Inflammatory macrophage treated with lipopolysaccharide for 1 hour (primary cell): ENCODE measurements at places on chromosomes 1 and 21.

DNA sequence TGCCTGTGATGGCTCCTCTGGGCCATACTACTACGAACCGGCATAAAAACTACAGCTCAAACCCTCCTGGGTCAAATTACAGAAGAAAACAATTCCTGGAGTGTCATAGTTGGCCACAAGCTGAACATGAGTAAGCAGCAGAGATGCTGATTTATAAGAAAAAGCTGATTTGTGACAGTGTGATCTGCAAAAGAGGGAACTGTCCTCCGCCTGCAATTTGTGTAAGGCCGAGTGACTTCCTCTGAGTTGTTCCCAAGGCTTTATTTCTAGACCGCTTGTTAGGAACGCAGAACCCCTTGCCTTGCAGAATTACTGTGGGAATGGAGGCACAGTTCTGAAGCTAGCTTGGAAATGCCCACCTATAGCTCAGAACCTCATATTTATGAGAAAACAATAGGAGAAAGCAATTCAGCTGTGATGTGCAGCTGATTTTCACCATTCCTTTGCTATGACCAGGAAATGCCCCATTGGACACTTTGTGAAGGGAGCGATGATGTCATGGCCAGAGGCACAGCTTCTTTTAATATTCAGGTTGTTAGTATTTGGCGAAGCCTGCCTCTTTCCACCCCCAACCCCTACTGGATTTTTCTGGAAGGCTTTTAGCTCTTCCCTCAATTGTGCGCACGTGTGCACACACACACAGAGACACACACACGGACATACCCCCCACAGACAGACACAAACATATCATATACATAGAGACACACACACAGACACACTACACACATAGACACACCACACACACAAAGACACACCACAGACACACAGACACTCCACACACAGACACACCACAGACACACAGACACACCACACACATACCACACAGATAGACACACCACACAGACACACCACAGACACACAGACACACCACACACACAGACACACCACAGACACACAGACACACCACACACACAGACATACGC is 47.6 kb downstream of the IER5 start:
- peak; percentile 93 for DNase-seq

DNA sequence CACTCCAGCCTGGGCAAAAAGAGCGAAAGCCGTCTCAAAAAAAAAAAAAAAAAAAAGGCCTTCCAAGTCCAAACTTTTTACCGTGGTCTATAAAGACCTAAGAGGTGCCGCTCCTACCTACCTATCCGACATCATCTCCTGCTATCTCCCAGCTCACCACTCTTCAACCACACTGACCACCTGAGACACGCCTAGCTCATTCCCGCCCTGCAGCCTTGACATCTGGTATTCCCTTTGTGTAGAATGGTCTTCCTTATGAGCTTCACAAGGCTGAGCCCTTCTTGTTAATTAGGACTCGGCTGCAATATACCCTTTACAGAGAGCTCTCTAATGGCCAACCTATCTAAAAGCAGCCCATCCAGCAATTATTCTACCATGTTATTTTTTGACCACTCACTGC is 680 bp downstream of the MAGOH start:
- DNase-seq, result no peak

GRCh38 chr1:230069796-230070195 is 2.8 kb downstream of the GALNT2 start:
- DNase-seq, result no peak

- DNase-seq, result no peak
These were observed 79.7 kb upstream of the MAP10 start for GRCh38 chr1:232725305-232726047.

DNA sequence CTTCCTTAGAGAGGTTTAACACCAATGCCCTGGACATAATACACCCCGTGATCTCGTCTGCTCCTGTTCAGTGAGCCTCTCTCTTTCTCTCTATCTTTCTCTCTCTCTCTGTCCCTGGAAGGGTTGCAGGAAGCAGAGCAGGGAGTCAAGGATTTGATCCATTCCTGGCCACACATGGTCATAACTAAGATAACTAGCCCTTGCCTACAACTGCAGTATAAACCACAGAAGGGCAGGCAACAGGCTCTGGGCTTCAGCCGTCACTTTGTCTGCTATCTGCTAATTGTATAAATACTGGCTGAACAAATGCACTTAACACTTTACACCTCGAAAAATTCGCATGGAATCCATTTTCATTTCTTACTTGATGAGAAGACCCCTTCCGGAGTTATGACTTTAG is 357.5 kb upstream of the RUNX1 start:
- no peak for DNase-seq

- DNase-seq, result no peak
These were observed 57.9 kb upstream of the RUNX3 start for GRCh38 chr1:24987875-24988557.

- no peak for DNase-seq
These were observed 117.2 kb downstream of the FASLG start for GRCh38 chr1:172776071-172776470.

DNA sequence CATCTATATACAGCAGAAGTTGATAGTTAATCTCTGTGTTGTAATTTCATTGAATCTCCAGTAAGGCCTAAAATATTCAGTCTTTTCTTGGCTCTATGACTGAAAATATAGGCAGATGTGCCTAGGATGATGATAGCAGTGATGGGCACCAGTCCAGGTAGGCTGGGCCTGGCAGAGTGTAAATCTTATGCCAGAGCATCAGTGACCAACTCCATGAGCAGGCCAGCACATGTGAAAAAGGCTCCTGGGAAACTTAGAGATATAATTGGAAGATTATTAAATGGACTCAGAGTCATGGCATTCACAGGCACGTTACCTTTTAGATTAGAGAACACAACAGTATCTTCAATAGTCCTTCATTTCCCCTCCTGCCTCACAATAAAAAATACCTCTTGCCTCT is 20.7 kb upstream of the CYYR1 start:
- DNase-seq, result no peak

DNA sequence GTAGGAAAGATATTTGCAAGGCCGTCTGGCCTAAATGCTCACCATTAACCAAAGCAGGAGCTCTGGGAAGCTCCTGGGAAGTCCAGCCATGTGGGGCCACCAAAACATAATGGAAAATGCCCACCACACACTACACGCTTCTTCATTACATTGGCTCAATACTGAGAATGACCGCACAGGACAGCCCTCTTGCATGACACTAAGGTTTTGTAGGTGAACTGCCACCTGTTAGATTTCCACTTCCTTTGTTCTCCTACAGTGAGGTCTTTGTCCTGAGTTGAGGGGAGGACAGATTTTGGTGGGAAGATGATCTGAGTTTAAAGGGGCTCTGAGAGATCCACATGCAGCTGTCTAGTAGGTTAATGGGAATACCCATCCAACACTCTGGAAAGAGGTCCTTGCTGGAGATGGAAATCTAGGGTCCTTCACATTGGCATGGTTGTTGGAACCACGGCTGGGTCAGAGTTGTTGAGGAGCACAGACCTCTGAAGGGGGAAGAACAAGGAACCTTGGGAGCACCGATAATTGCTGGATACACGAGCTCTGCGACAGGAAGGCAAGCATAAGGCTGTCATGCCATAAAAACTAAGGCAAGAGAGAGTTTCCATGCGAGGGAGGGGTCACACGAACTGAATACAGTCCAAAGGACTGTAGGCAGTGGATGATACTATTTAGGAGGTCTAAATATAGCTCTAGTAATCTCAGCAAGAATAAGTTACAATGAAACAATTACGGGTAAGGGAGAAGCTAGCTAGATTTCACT is 105.5 kb upstream of the IRF2BP2 start:
- no peak for DNase-seq

GRCh38 chr1:200659269-200659668 is 10.4 kb downstream of the DDX59 start:
- no peak for DNase-seq

DNA sequence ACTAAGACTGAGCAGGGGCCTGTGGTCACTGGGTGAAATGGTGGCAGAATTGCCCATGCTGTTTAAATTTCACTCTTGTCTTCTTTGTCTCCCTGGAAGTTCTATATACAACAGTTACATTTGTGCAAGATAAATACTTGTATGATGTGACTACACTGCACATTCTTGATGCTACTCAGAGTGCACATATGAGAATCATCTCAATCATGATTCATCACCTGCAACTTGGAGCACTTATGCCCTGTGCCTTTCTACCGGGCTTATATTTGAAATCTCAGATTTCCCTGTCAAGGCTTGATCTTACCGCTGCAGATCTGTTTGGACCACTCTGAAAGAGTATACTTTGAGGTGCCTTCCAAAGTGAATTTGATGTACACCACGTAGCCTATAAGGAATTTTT is 10.6 kb downstream of the PGM1 start:
- DNase-seq, result no peak

DNA sequence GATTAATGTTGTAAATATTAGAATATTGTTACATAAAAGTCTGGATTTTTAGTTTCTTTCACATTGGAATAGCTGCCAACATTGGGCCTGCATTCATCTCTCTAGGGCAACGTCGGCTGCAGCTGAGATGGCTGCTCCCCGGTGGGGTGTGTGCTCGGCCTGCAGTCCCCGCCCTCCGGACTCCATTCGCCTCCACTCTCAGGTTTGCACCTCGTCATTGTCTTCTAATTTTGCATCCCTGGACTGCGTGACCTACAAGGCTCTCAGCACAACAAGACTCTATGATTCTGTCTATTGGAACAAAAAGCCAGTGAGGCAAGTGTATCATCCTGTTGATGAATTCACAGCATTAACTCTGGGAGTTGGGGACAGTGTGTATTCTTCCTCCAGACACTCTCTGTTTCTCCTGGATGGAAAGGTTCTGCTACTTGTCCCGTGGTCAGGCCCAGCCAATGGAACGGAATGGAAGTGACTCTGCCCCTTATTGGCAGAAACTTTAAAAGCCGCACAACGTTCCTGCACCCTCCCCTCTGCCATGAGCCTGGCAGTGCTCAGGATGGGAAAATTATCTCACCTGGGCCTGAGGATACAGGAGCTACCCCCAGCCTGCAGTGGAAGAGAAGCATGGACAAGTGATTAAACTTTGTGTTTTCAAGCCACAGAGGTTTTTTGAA is 105.0 kb upstream of the SAMD11 start:
- no peak for DNase-seq

- peak; percentile 36 for DNase-seq
These were observed 3.5 kb upstream of the LRRC38 start for GRCh38 chr1:13517193-13517812.

DNA sequence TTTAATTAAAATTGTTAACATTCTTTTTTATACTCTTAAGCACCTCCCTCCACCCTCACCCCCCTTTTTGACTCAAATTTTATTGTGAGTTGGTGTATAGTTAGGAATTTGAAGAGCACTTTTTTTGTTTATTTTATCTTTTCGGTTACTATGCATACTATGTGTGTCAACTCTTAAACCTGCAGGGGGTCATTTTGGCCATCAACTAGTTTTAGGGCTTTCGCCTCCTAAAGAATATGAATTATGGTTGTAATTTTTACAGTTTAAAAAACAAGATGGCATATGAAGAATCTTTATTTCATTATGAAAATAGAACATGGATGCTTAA is 9.7 kb downstream of the BACH1 start:
- DNase-seq, result no peak

DNA sequence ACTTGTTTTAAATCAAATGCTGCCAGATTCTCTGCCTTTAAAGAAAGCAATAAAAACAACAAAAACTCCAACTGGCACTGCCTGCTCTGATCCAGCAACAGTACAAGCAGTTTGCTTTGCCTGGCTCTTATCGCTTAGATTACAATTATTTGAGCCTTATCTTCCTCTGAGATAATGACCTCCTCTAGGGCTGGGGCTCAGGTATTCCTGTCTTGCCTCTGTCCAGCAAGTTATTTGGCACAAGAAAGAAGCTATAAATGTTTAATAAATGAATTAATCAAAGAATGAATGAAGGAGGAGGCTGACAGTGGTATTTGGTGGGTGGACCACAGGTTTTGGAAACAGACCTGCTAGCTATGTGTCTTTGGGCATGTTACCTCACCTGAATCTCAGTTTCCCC is 6.7 kb upstream of the SLC2A1 start:
- DNase-seq, result no peak

GRCh38 chr1:3919706-3920105 is 19.6 kb upstream of the C1orf174 start:
- no peak for DNase-seq

DNA sequence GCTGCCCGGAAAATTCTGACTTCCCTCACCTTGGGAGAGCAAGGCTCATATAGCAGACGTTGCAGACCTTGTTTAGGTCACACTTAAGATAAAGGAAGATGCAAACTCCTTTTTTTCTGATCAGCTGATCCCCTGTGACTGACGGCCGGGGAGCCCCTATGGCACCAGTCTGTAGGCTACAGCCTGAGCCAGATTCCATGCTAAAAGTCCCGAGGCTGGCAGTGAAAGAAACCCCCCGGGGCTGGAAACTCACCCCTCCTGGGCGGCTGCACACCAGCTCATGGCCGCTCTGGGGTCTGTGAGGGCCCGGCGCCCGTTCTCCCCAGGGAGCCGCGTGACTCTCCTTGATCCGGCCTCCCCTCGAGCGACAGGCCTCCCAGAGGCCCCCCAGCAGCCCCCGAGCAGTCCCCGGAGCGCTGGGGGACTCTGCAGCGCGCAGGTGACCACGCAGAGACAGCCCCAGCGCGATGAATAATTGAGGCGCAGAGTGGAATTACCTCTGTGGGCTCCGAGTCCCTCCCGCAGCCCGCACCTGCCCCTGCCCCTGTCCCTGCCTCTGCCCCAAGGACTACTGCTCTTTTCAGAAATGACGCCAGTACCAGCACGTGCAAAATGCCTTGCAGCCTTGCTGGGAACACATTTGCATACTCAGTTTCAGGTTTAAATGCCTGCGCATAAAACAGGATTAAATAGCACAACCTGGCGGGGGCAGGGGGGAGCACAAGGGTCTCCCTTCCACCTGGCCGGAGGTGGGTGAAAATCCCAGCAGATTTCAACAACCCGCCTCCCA is 62.6 kb upstream of the CLDN14 start:
- no peak for DNase-seq
